Heart right ventricle (tissue), 16 donors: ENCODE measurements at places on chromosomes 2 and 18.

- DNase-seq = no peak
Measured at GRCh38 chr2:200637901-200638300, 52.1 kb downstream of the AOX1 start.

GRCh38 chr2:28780496-28780895 lies 28.9 kb downstream of the PPP1CB start:
- DNase-seq = no peak

DNA sequence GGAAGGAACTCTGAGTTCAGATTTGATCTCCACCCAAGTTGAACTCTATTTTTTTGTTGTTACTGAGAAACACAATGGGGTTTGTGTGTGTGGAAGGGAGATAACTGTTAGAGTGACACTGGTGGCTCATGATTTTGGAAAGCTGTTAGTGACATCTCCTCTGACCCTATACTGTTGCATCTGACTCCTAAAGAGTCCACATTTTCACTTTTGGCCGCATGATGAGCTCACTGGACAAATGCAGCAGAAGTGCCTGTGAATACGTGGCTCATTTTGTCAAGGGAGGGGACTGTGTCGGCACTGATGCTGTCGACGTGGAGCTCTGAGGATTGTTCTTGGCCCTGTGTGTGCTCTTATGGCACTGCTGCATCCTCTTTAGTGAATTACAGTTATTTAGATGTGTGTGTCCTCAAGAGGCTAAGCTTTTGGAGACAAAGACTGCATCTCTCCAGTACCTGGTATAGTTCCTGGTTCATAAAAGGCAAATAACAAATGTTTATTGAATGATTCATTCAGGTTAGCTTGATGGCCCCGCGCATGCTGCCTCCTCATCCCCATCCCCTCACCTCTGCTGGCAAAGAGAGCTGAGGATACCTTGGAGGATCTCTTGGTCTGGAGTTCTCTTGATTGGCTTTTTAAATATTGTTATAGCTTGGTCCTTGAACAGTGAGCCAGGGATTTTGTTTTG lies 135.4 kb downstream of the PHLPP1 start:
- no peak for DNase-seq

DNA sequence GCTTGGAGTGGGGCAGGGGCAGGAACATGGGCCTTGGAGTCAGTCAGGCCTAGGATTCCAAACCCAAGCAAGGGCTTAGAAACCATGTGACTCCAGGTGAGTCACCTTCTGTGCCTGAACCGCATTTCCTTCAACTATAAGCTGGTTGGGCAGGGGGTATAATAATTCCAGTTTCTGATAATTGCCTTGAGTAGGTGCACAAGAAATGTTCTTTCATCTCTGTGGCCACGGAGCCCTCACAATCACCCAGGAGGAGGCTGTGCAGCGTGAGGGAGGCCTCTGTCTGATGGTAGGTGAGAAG lies 112.1 kb upstream of the HAAO start:
- no peak for DNase-seq

GRCh38 chr2:37641582-37642171 lies 29.8 kb downstream of the CDC42EP3 start:
- no peak for DNase-seq

DNA sequence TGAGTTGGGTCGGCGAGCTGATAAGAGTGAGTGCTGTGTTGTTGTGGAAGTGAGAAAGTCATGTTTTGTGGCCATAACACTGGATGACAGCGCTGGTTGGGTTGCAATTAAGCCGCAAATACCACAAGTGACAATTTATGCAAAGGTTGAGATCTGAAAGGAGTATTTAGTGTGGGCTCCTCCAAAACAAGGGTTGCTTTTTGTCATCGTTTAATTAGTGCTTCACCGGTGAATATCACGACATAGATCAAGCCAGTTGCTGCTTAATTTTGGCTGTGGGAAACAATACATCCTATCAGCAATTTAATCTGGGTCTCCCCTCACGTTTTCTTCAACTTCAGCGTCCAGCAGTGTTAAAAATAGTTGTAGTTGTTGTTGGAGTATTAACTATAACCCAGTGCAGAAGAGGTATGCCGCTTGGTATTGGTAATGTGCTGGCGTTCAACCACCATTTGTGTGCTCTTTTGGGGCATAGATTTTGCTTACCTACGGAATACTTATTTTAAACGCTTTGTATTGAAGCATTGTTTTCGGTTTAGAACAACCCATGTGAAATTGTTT lies 662 bp downstream of the ACVR2A start:
- no peak for DNase-seq

GRCh38 chr2:64667535-64667934 lies 13.8 kb upstream of the SERTAD2 start:
- no peak for DNase-seq

DNA sequence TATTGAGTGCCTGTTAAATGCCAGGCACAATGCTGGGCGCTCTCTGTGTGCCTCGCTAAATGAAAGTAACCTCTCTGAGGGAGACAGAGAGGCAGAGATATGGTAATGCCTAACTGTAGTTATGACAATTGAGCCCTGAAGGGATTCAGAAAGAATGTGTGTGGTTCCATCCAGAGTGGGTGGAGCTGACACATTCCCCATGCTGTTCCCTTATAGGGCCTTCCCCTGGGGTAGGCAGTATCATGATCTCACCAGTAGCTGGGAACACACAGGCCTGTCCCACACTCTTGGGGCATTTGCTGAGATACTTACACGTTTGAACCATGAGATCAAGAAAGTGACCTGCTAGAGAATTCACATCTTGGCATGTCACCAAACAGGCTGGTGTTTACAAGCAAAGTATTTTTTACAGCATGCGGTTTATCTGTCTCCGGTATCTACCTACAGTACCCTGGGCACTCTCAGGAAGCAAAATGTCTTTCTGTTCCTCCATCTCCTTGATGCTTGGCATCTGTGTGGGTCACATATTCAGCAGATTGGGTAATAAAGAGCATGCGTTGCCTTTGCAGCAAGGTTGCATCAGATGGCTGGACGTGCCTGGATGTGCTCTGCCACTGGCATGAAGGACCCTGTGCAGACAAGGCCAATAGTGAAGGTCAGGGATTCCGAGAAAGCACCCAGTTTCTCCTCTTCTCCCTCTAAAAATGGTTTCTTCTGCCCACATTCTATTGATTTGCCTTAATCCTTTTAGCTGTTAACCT lies 9.4 kb downstream of the CTIF start:
- peak; percentile 34 for DNase-seq

GRCh38 chr2:136665736-136666135 lies 99.6 kb upstream of the THSD7B start:
- no peak for DNase-seq

DNA sequence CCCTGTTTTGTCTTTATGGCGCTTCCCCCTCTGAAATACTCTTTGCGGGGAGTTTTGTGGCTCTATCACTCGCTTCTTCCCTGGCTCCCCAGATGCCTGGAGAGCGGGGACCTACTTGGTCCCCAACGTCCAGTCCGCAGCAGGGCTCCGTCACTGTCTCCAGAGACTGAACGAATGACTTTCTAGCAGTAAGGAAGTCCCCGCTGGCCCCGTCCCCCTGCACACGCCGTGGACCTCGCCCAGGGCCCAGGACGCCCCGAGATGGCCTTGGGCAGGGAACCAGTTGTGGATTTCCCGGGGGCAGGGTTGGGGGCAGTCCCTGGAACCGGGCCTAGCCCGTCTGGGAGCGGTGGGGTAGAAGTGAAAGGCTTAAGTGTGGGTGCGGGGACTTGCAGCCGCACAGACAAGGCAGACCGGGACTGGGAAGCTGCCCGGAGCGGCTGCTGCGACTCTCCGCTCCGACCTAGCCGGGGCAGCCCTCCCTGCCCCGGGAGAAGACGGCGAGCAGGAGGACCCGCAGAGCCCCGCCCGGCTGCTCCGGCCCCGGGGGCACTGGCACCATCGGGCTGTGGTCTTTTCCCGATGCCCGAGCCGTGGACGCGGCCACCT lies 821 bp upstream of the EPHA4 start:
- DNase-seq = peak; percentile 52

DNA sequence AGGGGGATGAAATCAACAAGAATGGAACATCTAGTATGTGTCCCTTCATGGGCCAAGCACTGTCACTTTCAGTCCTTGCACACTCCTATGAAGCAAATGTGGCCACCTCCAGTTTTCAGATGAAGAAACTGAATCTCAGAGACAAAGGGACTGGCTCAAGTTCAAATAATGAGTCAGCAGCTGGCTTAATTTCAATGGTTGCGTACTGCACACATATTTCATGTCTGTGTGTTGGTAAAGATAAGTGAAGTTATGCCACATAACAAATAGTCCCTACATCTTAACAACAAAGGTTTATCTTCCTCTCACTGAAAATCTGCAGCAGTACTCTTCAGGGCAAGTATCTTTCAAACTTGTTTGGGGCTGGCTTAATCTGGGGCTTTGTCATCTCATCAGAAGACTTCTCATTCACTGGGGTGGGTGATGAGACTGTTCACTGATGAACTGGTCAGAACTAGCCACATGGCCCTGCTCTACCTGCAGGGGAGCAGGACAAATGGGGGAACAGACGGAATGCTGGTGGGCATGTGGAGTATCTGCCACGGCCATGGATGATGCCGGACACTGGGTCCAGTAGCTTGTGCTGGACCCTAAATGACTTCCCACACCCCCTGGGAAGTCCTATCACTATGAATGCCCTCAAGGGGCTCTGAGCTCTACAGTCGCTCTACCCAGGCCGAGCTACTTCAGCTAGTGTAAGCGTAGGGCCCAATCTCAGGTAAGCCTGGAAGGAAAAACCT lies 263.2 kb downstream of the CYP26B1 start:
- no peak for DNase-seq

GRCh38 chr2:207734264-207734635 lies 22.8 kb downstream of the CCNYL1 start:
- DNase-seq = no peak

- no peak for DNase-seq
Measured at GRCh38 chr2:219912491-219912921, 285.1 kb downstream of the SLC4A3 start.

- no peak for DNase-seq
Measured at GRCh38 chr2:236659758-236660150, 90.1 kb downstream of the ACKR3 start.
